ENCODE measurements at places on chromosomes 7 and 10.

- no peak for DNase-seq
These were observed 33.0 kb downstream of the COG5 start for GRCh38 chr7:107530751-107531150.

- DNase-seq: no peak
These were observed 125.6 kb downstream of the CALN1 start for GRCh38 chr7:72286519-72286918.

DNA sequence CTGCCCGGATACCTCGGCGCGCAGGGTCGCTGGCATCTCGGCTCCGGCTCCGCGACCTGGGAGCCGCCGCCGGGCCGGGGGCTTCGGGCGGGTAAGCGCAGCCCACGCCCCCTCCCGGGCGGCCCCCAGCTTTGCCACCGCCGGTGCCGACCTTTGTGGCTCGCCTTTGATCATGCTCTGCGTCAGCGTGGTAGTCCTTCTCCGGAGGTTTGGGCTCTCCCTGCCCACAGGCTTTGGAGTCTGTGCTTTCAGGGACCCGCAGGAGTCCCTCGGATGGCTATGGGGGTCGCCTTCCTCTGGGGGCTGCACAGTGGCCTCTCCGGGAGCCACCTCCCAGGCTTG lies 7.3 kb downstream of the ATP6V1F start:
- DNase-seq: no peak

DNA sequence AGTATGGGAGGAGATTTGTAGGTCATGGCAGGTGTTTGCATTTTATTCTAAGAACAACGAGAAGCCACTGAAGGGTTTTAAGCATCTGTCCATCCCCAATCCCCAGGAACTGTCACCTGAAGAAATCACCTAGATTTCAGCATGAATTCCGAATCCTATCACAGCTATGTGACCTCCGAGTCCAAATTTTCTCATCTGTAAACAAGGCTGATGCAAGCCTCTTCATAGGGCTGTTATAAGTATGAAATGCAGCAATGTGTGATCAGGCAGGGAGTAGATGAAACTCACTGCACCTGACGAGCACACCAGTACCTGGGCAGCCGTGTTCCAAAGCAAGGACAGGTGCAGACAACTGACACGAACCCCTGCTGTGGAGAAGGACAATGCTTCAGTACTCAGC lies 14.0 kb downstream of the HABP2 start:
- DNase-seq: no peak

DNA sequence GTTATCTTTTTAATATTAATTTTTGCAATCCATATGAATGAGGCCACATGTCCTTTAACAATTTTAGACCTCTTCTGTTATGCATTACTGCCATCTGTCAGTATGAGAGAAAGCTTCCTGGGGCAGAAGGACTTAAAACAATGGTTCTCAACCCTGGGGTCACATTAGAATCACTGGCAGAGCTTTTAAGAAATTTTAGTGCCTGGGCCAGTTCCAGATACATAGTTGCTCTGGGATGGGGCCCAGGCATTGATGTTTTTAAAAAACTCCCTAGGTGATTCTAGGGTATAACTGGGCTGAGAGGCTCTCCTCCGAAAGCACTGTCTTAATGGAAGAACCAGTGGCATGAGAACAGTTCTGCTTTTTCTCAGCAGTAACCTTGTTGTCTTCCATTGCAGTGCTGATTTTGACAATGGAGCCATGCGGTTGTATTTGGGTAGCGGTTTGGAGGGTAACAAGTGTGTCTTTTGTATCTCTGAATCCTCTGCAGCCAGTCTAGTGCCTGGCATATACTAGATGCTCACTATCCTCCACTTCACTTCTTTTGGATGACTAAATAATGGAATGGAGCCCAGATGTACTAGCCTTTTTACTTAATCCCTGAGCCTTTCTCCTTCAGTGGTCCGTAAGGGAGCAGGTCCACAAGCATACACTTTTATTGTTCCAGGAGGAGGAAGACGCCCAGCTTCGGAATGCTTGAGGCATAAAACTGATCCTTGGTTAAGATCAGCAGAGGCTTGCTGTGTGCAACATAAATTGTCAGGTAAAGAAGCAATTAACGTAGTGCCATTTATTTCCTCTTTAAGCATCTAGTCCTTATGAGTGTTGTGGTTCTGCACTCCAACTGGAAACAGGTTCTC lies 227.1 kb downstream of the AUTS2 start:
- DNase-seq: no peak

- no peak for DNase-seq
These were observed 253.2 kb upstream of the C7orf33 start for GRCh38 chr7:148337246-148337965.

- no peak for DNase-seq
These were observed 31.6 kb upstream of the LAMB1 start for GRCh38 chr7:108034586-108034985.

- DNase-seq: no peak
These were observed 55.8 kb downstream of the FIGNL1 start for GRCh38 chr7:50394315-50394714.

GRCh38 chr7:16365177-16365576 lies 56.2 kb downstream of the CRPPA start:
- DNase-seq: no peak

DNA sequence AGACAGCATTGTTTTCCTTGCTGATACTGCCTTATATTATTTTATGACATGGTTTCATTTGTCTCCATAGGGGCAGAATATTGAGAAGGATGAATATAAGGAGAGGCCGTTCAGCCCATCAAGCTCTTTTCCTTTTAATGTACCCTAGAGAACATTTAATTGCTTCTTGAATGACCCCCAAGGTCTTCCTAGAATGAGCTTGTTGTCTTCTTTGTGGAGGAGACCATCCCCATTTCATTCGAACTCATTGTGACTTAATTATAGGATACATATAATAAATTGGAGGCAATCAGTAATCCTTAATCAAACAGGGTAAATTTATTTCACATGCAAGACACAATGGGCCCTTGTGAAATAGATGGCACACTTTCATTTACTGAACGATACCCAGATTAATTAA lies 231.3 kb downstream of the MDFIC start:
- no peak for DNase-seq

- peak; percentile 25 for DNase-seq
These were observed 301.5 kb downstream of the FZD1 start for GRCh38 chr7:91565499-91566401.

DNA sequence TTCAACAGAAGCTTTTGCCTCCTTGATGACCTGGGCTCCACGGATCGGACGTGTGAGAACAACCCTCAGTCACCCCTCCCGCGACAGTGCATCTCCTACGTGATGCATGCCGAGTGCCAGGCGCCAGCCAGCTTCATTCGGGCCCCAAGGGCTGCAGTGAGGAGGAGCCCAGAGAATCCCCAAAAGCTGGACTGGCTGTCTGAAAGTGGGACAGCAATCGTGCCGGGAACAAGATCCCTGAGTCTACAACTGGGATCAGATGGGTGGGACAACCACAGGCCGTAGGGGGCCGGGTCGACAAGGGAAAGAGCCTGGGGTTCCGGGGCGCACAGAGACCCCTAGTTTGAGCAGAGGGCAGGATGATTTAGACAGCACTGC lies 27.2 kb downstream of the EBF3 start:
- no peak for DNase-seq

DNA sequence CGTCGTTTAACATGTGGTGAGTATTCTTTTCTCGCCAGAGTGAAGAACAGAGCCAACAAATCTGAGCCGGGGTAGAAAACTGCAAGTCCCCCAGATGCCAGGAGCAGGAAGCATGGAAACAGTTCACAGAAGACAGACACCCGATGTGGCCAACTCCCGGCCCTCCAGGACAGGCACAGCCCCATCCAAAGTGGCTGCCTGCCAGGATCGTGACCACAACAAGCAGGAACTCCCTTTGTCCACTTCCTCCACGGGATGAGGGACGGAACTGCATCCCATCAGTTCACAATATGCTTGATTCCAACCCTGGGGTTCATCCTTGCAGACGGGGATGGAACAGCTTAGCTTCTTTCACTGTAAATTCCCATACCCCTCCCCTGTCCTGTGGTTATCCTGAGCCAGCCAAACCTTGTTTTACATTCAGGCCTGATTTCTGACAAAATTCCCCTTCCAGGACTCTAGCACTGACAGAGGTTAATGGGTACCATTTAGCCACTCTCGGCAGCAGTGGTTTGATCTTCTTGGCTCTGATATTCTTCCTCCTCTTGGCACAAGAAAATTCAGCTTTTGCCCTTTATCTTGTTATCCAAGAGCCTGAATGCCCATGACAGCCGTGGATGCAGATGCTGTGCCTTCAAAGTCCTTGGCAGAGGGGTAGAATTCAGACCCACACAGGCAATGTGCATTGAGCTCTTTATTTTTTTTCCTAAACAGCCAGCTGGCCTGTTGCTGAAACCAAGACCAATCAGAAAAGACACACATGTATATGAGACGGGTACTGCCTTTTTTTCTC lies 105.5 kb upstream of the FAM204A start:
- peak; percentile 20 for DNase-seq

DNA sequence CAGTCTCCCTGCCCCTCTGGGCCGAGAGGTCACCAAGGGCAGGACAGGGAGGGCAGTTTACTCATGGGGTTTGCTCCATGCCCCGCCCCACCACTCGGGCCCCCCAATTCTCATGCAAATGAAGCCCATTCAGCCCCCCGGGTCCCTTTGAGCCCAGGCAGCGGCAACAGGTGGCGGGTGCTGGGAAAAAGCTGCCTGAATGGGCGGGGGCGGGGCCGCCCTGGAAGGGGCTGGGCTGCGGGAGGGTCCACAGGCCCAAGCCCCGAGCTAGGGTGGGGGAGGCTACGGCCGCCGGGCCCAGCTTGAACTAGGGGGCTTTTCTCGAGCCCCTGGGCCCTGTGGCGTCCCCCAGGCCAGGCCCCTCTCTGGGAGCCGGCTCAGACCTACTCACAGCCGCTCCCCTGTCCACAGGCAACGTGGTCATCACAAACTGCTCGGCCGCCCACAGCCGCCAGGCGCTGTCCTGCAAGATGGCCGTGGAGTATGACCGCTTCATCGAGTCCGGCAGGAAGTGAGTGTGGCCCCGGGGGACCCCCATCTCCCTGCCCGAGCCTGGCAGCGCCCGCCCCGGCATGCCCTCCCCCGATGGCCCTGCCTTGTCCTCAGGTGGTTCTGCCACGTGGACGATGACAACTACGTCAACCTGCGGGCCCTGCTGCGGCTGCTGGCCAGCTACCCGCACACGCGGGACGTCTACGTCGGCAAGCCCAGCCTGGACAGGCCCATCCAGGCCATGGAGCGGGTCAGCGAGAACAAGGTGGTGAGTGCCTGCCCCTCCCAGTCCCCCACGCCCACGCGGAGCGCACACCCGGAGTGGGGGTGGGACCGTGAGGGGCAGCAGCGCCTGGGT lies 5.5 kb downstream of the LFNG start:
- no peak for DNase-seq

DNA sequence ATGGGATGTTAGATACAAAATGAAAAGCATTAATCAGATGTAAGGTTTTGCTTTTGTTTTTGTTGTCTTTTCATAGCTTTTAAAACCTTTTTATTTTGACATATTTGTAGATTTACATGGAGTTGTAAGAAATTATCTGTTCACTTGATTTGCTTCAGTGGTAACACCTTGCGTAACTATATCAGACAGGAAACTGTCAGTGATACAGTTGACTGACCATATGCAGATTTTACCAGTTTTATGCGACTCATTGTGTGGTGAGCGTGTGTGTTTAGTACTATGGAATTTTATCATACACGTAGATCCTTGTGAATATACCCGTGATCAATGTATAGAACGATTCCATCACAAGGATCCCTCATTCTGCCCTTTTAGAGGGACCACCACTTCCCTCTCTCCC lies 701.4 kb downstream of the SUGCT start:
- DNase-seq: no peak

GRCh38 chr10:35789996-35790395 lies 147.9 kb upstream of the FZD8 start:
- DNase-seq: no peak

GRCh38 chr7:1559626-1560590 lies 3.9 kb upstream of the TMEM184A start:
- DNase-seq: no peak

GRCh38 chr7:159070431-159071148 lies 74.1 kb downstream of the VIPR2 start:
- DNase-seq: no peak

DNA sequence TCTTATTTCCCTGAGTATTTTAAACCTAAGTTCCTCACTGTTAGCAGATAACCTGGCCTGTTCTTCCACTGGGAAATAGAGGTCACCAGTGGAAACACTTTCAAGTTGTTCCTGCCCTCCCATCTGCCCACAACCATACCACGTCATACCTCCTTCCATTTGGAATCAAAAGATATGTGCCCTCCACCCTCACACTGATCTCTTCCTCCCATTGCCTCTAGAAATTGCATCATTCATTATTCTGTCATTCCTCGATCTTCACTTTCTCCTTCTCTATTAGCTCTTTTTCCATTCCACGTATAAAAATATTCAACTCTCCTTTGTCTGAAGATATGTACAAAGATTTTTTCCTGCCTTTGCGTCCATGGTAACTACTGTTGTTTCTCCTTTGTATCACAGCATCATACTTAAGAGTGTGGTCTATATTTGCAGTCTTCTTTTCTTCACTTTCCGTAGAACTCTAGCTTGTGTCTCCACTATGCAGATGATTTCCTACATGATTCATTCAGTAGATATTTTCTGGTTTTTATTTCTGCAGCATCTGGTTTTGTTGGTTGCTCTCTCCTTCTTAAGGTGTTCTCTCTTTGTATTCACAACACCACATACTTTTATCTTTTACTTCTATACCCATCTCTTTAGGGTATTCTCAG lies 312.3 kb downstream of the REEP3 start:
- no peak for DNase-seq

GRCh38 chr10:131731780-131732630 lies 168.8 kb upstream of the PPP2R2D start:
- DNase-seq: no peak

DNA sequence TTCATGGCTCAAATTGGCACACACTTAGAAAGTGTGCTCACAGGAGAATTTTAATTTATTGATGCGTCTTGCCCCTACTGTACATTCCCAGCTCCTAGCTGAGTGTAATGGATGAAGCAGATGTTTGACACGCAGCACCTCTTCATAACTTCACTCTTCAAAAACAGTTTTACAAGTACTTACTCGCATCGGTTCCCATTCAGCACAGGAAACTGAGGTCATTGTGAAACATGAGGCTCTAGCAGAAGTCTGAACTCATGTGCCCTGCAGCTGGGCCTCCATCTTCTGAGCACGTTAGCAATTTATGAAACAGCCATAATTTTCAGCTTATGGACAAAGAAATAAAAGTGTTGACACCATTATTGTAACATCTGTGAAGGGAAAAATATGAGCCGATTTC lies 558.9 kb upstream of the MGMT start:
- DNase-seq: no peak

DNA sequence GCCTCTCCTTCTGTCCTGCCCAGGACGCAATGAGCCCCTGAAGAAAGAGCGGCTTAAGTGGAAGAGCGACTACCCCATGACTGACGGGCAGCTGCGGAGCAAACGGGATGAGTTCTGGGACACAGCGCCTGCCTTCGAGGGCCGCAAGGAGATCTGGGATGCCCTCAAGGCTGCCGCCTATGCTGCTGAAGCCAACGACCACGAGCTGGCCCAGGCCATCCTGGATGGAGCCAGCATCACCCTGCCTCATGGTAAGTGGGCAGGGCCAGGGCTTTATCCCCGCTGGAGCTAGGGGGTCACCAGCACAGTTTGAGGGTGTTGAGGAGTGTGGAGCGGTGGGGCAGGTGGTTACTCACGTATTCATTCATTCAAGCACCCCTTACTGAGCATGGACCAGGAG lies 4.7 kb upstream of the ANKRD2 start:
- no peak for DNase-seq

GRCh38 chr10:80739328-80739727 lies 201.6 kb downstream of the SH2D4B start:
- DNase-seq: no peak

GRCh38 chr10:95651346-95652060 lies 5.0 kb downstream of the ALDH18A1 start:
- DNase-seq: peak; percentile 7

- DNase-seq: no peak
These were observed 22.2 kb downstream of the VOPP1 start for GRCh38 chr7:55550010-55550663.
